ENCODE measurements at places on chromosomes 16 and 17.

DNA sequence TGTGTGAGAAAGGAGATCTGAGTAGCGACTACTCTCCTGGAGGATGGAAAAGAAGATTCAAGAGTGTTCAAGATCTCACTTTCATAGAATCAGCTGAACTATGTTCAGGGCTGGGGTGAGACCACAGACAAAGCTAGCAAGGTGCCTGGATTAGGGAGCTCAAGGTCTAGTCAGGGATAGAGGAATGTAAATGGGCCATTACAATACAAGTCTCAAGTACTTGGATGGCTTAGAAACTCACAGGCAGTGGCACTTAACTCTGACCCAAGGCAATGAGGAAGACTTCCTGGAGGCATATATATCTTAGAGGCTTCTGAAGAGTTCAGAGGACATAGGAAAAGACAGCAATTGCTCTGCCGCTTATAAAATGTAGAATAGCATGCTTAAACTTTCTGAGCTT lies 184.9 kb upstream of the CDH11 start:
- no peak for DNase-seq

- no peak for DNase-seq
Observed at GRCh38 chr16:4746215-4746614, 11.9 kb downstream of the DNAAF8 start.

DNA sequence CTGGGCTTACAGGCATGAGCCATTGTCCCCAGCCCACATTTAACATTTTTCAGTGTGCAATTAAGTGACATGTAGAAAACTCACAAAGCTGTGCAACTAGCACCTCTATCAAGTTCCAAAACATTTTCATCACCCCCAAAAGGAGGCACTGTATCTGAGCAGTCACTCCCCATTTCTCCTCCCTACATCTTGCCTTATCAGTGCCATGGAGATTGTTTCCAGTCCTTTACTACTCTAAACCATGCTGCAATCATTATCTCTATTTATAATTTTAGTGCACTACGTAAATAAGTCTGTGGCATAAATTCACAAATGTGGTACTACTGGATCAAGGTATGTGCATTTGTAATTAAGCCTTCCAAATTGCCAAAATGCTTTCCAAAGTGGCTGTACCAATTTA lies 7.6 kb downstream of the MRPS23 start:
- no peak for DNase-seq

DNA sequence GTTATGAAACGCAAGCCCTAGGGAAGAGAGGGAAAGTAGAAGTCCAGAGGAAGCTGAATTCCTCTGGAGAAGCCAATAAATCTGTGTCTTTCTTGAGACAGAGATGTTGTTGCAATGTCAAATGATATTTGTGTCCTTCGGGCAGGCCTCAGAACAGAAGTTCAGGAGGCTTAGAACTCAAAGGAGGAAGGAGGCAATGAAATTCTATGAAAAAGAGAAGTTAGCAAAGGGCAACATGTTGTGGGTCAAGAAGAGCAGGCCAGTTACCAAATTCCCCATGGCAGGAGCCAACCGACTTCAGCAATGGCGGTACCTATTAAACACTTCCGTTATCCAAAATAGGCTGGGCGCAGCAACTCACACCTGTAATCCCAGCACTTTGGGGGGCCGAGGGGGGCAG lies 109.0 kb upstream of the DHX40 start:
- DNase-seq = no peak

GRCh38 chr16:4733747-4734062 lies 366 bp downstream of the ANKS3 start:
- peak; percentile 51 for DNase-seq

DNA sequence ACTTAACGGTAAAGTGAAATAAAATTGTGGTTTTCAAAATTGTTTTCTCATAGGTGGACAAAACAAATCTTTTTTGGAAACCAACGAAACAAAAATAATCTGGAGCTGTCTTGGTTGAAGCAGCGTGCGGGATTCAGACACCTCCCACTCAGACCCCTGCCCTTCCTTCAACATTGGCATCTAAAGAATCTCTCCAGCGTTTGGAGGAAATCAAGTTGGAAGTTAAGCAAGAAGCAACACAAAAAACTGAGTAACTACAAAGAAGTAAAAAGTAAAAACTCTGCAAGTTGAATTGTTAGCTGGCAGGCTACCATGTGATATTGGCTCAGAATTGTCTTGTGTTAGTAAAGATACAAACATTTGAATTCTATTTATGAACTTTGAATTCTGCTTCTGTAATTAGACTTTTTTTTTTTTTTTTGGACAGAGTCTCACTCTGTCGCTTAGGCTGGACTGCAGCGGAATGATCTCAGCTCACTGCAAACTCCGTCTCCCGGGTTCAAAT lies 361.0 kb upstream of the PMFBP1 start:
- DNase-seq = no peak

- no peak for DNase-seq
Observed at GRCh38 chr17:55704401-55704800, 18.3 kb downstream of the TMEM100 start.

GRCh38 chr16:57145046-57146021 lies 40.5 kb downstream of the PSME3IP1 start:
- DNase-seq = no peak

DNA sequence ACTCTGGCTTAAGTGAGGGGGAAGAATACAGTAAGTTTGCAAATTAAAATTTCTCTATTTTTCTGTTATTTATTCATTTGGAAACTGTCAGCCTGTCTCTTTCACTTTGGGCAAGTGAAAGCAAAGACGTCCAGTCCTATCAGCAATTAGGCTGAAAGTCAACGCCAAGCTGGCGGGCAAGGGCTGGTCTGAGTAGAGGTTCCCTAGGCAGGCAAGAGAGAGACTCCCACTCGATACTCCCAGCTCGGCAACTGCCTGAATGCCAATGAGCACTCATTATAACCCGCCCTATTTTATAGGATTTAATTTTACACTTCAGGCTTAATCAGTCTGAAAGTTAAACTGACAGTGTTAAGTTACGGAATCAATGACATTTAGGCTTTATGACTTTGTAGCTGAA lies 14.3 kb upstream of the SLC38A8 start:
- no peak for DNase-seq

- no peak for DNase-seq
Observed at GRCh38 chr17:10059684-10060211, 138.7 kb downstream of the GAS7 start.

GRCh38 chr16:11681976-11682654 lies 13.9 kb downstream of the SNN start:
- no peak for DNase-seq

- no peak for DNase-seq
Observed at GRCh38 chr17:10777131-10777807, 26.6 kb downstream of the TMEM238L start.

GRCh38 chr16:10322723-10323527 lies 62.9 kb upstream of the ATF7IP2 start:
- DNase-seq = no peak

DNA sequence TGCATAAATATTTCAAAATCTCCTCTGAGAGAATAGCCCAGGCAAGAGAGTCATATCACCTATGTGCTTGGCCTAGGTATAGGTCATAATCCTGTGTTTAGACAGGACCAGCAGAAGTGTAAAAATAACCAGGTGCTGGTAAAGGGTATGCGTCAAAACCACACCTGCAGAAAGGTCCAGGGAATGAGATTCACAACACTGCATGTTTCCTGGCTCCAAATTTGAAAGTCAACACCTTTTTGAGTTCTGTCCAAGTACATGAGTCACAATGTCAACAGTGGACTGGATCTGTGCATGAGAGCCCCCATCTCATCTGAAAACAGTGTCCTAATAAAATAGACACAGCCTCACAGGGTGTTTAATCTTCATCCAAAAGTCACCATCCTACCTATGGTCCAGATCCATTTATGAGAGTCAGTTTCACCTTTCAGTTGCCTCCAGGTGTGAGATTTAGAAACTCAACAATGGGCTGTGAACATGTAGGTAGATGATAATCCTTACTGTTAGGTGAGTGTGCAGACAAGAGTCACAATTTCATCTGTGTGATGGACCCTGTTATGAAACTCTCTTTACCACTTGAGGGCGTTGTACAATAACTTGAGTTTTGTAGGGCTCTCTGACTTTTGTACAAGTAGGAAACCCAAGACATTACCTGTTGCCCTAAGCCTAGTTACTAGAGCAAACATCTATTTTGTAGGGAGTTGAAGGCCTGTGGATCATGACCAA lies 2100.7 kb downstream of the TP53TG3F start:
- no peak for DNase-seq

- DNase-seq = no peak
Observed at GRCh38 chr17:60525328-60525684, 736 bp downstream of the APPBP2 start.

GRCh38 chr16:87393680-87394055 lies 1.5 kb downstream of the MAP1LC3B start:
- no peak for DNase-seq

GRCh38 chr17:7767405-7768021 lies 50.0 kb downstream of the DNAH2 start:
- no peak for DNase-seq

GRCh38 chr16:89115216-89115861 lies 21.7 kb downstream of the ACSF3 start:
- peak; percentile 91 for DNase-seq

- no peak for DNase-seq
Observed at GRCh38 chr17:46053911-46054534, 55.0 kb downstream of the STH start.

GRCh38 chr17:70447588-70447987 lies 278.3 kb downstream of the KCNJ2 start:
- DNase-seq = no peak

DNA sequence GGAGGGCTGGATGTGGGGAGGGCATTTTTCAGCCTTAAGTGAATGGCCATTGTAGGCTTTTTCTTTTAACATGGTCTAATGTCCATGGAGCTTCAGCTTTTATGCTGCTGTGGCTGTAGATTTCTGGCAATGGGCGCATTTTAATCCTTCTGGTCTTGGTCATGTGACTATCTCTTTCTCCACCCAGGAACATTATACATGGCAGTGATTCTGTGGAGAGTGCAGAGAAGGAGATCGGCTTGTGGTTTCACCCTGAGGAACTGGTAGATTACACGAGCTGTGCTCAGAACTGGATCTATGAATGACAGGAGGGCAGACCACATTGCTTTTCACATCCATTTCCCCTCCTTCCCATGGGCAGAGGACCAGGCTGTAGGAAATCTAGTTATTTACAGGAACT lies 4.7 kb upstream of the NME2 start:
- DNase-seq = no peak

- no peak for DNase-seq
Observed at GRCh38 chr16:17972460-17972943, 364.0 kb downstream of the NPIPA8 start.

GRCh38 chr16:79294568-79294967 lies 306.0 kb downstream of the MAF start:
- no peak for DNase-seq

Data from stimulated activated CD4-positive, alpha-beta T cell treated with anti-CD3 and anti-CD28 coated beads, Interleukin-15, amount 100 ng/mL, for 24 hours (primary cell).